T follicular helper cell (primary cell): ENCODE measurements at places on chromosomes 7 and 10.

DNA sequence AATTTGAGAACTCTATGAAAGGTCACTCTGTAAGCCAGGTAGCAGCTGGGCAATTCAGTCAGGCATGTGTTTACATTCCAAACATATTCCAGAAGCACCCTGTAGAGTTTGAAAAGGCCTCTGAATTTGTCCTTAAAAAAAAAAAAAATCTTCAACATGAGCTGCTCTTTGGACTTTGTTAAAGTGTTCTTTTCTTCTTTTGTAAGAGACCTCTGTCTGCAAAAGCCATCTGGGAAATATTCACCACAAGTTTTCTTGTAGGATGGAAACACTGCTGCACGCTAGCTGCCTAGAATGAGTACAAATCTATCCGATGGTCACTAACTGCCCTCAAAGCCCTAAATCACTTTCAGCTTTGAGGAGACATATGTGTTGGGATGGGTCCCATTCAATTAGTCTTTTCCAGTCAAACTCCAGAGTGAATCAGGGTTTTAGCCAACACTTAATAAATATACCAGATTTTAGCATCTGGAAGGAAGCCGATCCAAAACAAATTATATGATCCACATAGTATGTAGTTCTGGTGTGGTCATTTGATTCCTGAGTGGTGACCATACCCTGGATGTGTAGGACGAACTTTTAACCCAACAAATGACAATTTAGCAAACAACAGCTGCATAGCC lies 85.9 kb downstream of the CD36 start:
- DNase-seq, result no peak

GRCh38 chr10:57513637-57514036 lies 754.1 kb downstream of the IPMK start:
- DNase-seq, result no peak

- DNase-seq, result peak; percentile 12
Observed at GRCh38 chr10:46028584-46029460, 1.6 kb downstream of the NCOA4 start.

DNA sequence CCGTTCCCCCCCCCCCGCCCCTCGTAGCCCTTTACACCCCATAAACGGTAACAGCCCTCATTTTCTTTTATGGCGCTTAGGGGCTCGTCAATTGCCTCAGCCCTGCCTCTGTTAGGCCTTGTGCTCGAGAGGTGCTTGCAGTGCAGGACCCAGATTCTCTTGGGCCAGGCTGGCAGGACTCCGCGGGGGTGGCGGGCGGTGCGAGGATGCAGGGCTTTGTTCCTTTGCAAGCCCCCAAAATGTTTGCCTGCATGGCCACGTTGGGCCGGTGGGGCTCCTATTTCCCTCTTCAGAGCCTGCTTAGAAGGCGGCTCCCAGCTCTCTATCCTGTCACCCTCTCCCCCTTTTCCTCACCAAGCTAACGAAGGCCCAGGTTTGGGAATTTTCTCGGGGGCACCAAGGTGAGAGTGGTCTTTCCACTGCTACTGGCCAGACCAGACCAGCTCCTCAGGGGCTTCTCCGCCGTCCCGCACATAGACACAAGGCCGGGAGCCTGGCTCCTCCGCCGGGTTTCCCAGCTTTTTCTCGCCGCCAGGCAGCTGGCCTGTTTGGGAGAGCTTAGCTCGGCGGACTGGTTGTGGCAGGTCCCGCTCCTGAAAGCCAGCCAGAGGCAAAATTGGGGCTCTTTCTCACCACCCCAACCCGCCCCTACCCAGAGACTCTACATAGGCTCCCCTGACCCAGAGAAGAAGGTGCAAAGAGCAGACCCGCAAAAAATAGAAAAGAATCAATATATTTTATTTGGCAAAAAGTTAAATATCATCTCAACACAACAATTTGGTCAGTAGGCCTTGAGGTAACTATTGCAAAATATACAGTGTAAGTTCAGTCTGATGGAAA lies 3.4 kb downstream of the HOXA9 start:
- no peak for DNase-seq

- DNase-seq, result no peak
Observed at GRCh38 chr10:69232252-69232651, 12.1 kb downstream of the HKDC1 start.

GRCh38 chr7:155857141-155857540 lies 44.9 kb upstream of the SHH start:
- DNase-seq, result no peak

DNA sequence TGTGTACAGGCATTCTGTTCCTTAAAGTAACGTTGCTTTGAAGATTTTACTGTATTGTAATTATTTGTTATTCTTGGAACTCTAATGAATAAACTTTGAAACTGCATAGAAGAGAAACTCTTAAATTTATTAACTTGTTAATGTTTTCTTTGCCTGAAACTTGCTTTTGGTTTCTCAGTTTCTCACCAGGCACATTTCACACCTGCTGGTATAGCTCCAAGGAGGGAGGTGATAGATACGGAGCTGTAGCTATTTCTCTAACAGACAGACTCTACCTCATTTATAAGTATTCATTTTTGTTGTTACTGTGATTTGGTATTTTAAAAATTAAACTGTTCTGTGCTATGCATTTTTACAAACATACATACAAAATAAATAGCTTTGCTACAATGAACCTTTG lies 32.7 kb downstream of the R3HCC1L start:
- DNase-seq, result no peak

GRCh38 chr10:3874990-3875841 lies 90.2 kb upstream of the KLF6 start:
- DNase-seq, result peak; percentile 33

DNA sequence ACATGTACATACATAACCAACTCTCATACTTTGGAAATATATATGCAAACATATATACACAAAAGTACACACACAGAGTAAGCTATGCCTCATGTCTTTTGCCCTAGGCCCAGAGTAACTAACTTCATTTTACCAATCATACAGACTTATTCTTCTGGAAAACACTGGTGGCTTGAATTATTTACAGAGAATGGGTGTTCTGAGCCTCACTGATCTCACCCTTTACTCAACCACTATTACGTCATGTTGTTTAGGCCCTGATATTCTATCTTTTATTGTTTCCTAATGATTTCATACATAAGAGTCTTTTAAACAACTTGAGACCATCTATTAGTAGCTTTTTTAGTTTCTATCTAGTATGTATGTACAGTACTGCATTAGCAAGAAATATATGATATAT lies 43.0 kb downstream of the ANK3 start:
- DNase-seq, result no peak

GRCh38 chr10:97865488-97865887 lies 15.8 kb downstream of the GOLGA7B start:
- no peak for DNase-seq
